ENCODE measurements at places on chromosomes 12 and 14.
A peak's percentile ranks its signal among the peaks of the same experiment; 100 is the strongest.

- no peak for DNase-seq
These were observed 76.0 kb downstream of the VCPKMT start for GRCh38 chr14:50040401-50040775.

DNA sequence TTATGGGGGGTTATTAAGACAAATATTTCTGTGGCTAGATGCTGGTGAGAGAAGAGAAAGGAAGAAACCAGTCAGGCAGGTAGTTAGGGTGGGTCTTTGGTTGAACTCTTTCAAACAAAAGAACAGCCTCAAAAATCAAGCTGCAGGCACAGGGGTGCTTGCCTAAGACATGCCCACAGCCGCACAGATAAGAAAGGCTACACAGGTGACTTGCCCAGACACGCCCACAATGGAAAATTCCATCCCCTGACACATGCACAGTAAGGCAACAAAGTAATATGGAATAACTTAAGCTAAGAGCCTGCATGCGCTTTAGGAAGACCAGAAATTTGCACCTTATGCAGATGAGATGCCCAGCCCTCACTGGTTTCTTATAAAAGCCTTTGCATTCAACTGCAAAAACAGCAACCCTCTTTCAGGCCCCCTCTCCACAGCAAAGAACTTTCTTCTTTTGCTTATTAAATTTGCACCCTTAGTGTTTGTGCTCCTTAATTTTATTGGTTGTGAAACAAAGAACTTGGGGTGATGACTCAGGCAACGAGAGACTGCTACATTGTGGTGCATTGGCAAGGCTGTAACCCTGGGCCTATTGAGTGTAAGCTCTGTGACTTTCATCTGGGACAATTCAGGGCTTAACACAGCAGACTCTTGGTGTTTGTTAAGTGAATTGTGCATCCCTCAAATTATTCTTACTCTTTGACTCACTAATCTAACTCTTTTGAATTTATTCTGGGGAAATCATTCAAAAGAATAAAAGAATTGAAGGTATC lies 149.4 kb downstream of the RPAP3 start:
- DNase-seq: peak; percentile 5

DNA sequence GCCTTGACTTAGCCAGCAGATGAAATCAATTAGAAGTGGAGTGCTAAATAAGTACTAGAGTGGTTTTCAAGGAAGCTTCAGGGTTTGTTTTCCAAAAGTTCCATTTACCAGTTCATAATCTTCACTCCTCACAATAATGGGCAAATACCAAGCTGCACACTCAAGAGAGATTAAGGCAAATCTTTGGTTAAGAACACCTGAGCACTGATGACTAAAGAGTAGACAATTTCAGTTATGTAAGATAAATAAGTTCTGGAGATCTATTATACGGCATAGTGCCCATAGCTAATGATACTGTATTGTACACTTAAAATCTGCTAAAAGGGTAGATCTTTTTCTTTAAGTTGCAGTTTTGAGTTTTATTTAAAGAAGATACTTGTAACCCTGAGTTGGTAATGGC lies 125.0 kb downstream of the ARMH4 start:
- no peak for DNase-seq

GRCh38 chr12:23221066-23221465 lies 596.1 kb downstream of the ETNK1 start:
- DNase-seq: no peak

DNA sequence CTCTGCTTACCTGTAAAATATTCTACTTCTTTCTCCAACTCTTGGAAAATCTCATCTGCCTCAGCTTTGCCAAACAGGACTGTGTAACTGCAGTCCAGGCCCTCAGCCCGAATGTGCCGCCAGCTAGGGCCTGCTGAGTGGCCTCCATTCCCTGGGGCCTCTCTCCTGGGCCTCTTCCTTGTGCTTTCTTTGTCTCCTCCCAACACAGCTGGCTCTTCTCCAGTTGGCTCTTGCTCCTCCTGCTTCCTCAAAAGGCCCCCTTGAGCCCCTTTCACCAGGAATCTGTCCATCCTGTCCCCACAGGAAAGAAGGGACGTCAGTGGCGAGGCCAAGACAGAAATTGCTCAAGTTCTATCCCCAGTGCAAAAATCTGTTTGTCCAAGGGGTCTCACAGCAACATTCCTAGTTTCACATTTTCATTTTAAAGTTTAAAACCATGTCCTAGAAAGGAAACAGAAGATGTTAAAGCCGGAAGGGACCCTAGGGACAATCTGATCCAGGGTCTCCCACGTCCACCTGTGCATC lies 713 bp downstream of the ALKBH2 start:
- DNase-seq: no peak

DNA sequence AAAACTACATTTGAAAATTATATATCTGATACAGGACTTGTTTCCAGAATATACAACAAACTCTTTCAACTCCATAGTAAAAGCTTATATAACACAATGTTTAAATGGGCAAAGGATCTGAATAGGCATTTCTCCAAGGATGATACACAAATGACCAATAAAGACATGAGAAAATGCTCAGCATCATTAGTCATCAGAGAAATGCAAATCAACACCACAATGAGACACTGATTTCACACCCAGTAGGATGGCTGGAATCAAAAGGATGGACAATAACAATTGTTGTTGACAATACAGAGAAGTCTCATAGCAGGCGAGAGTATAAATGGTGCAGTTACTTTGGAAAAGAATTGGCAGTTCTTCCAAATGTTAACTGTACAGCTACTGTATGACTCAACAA lies 394.9 kb downstream of the BCL11B start:
- DNase-seq: no peak

GRCh38 chr12:104686196-104686595 lies 229.4 kb downstream of the CHST11 start:
- DNase-seq: no peak

DNA sequence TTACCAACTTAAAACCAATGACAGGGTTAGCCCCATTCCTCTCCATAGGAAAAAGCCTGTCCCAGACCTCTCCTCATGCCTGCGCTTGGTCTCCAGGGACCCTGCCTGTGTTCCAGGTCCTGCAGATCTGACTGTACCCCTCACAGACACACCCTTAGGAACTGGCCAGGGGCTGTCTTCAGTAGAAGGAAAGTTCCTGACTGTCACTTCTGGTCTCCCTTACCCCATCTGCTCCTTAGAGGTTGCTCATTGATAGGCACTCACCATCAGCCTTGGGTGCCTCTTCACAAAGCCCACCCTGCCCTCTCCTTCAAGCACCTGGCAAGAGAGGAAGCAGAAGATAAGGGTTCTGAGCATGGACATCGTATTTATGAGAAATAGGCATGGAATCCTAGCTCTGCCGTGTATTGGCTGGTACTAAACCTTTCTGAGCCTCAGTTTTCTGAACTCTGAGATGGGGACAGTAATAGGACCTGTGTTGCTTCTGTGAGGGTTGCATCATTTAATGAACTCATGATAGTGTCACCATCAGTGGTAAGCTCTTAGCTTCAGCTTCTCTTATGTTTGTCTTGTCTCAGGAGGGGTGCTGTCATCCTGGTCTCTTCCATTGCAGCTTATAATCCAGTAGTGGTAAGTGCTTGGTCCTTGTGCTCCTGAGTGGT lies 7.5 kb downstream of the DHRS2 start:
- DNase-seq: no peak

GRCh38 chr12:127538316-127538715 lies 728.7 kb upstream of the TMEM132C start:
- no peak for DNase-seq

DNA sequence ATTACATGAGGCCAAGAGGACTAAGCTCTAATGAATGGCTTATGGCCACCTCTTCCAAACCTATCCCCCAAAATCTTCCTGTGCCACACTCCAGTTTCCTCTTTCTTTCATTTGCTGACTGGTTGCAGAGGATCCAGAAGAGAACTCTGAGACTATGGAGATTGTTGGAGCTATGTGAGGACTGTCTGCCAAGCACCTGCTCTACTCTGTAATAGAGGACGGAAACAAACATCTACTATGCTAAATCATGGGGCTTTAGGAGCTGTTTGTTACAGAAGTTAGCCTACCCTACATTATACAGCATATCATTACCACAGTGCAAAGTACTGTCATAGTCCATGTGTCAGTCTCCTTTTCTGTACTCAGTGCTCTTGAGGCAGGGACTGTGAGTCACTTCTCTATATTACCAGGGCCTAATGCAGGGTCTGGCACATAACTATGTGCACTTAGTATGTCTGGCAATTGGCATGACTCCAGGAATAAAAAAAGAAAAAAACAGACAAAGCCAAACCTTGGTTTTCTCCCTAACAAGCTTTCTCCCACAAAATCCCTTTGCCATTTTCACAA lies 95.1 kb downstream of the RPAP3 start:
- no peak for DNase-seq

GRCh38 chr12:1107669-1108068 lies 116.6 kb downstream of the ERC1 start:
- no peak for DNase-seq

DNA sequence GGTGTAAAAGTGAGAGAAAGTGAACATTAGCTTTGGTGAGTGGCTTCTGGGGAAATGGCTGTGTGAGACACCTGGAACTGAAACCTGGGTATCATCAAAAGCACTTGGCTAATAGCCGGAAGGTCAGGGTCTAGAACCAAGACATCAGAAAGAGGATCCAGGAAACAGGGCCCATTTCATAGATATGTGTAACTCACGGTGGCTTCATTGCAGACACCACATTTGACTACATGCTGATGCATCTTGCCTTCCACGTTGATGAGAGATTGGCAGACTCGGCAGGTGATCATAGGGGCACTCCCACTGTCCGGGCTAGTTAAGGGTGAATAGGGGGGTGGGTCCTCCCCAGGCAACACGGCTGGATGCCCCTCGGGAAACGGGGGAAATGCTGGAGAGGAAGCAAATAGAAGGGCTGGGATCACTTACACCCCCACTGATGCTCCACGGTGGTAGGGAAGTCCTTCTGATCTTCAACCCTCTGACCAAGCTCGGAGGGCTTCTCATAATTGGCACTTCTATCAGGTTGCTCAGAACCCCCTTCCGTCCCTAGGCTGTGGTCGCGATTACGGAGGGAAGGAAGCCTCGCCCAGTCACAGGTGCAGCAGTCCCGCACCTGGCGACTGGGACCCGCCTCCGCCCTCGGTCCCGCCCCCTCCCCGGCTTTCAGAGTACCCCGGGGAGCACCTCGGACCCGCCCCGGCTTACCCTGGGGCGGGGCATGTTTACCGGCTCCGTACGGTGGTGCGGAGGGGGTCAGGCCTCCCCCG lies 593 bp downstream of the PIP4P1 start:
- no peak for DNase-seq

DNA sequence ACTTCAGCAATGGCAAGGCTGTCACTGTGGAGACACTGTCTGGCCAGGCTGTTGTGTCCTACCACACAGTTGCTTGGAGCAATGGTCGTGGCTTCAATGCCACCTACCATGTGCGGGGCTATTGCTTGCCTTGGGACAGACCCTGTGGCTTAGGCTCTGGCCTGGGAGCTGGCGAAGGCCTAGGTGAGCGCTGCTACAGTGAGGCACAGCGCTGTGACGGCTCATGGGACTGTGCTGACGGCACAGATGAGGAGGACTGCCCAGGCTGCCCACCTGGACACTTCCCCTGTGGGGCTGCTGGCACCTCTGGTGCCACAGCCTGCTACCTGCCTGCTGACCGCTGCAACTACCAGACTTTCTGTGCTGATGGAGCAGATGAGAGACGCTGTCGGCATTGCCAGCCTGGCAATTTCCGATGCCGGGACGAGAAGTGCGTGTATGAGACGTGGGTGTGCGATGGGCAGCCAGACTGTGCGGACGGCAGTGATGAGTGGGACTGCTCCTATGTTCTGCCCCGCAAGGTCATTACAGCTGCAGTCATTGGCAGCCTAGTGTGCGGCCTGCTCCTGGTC lies 4.3 kb downstream of the LRP10 start:
- no peak for DNase-seq

DNA sequence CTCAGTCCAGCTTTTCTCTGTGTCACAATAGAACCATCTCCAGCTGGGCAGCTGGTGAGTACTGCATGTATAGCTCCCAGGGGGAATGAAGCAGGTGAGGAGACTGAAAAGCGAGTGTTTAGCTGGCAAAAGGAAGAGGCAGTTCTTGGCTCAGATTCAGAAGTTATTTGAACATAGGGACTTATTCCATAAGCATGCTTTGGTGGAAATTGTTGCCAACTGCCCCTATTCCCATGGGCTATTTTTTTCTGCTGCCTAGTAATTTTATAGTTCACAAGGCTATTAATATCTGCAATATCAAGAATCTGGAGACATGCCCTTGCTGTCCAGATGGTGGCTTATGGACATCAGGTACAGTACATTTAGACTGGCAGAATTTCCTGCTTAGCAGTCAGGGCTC lies 1112.7 kb downstream of the LRFN5 start:
- no peak for DNase-seq

GRCh38 chr14:52025310-52025709 lies 36.0 kb downstream of the RTRAF start:
- DNase-seq: no peak

DNA sequence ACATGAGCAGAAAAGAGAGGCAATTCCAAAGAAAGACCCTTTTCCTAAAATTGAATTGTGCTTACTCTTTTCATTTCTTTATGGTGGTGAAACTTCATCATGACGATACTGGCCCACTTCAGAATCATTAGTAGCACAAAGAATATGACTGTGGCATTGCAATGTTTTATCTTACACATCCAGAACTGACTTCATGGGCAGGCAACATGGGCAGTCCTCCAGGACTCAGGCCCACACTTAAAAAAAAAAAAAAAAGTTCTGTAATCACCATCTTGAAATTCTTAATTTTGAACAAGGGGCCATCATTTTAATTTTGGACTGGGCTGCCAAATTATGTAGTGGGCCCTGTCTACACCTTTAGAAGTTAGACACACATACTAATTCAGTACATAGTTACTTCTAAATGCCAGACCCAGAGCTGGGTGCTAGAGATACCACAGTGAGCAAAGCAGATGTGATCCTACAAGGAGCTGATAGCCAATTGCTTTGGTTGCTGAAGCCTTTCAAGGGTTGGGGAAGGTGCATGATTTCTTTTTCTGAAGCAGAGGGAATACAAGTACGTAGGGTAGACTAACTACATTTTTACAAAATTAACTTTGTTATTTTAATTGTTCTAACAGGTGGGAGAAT lies 35.2 kb downstream of the HELB start:
- DNase-seq: no peak

DNA sequence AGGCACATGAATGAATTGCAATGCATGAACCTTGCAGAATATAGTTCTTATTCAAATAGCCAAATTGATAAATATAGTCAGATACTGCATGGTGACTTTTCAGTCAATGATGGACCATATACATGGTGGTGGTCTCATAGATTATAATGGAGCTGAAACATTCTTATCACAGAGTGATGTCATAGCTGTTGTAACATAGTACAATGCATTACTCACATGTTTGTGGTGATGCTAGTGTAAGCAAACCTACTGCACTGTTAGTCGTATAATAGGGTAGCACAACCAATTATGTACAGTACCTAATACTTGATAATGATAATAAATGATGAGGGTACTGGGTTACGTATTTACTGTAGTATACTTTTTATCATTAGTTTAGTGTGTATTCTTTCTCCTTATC lies 280.3 kb downstream of the BCAT1 start:
- no peak for DNase-seq

GRCh38 chr14:77343662-77344061 lies 22.8 kb downstream of the GSTZ1 start:
- no peak for DNase-seq

All from amygdala (tissue), 56 donors.